ENCODE measurements at places on chromosomes 5 and 9. TPM values are rescaled to one million over a fixed set of nuclear protein-coding genes. Genes with fewer than 3 reads are reported as not detected.
A peak's percentile ranks its signal among the peaks of the same experiment; 100 is the strongest.

DNA sequence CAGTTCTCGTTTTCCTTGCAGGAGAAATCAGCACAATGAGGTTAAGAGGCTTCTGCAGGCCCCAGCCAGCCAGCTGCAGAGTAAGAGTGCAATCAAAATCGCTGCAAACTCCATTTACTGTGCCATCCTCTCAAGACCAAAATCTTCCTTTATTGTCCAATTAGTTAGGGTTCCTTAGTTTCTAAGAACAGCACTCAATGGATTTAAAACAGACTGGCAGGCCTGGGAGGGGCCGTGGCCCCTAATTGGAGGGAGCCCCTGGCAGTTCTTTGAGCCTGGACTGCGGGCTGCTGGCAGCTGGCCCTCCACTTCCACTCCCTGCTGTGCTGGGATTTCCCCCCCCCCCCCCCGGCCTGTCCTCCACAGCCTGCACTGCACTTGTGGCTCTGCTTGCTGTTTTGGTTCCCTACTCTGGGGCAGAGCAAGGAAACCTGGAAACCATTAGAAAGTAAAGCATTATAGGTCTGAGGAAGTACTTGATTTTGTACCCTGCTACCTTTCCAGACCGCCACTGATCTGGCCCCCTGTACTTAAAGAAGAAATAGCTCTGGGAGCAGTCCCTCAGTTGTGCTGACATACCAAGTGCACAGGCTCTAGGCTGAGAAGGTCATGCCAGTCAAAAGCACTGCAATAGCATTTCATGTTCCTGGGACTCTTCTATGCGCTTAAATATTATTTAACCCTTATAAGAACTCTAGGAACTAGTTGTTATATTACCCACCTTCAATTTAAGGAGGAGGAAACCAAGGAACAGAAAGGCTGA, 129.0 kb downstream of the APBA1 start:
- no peaks in the 10 kb centered on the region for H3K36me3 ChIP-seq
- H3K4me3 ChIP-seq: no peak overlapping the region
- no peaks in the 10 kb centered on the region for H3K4me1 ChIP-seq
- no peak overlapping the region for H3K27ac ChIP-seq
- no peak for DNase-seq
- H3K27me3 ChIP-seq: peaks cover 3% of the 10 kb centered on the region

- H3K36me3 ChIP-seq: no peaks in the 10 kb centered on the region
- DNase-seq: peak; percentile 32
- peaks cover 6% of the 10 kb centered on the region for H3K27me3 ChIP-seq
- no peaks in the 10 kb centered on the region for H3K4me1 ChIP-seq
- H3K4me3 ChIP-seq: no peak overlapping the region
Measured at GRCh38 chr9:133160742-133161546, 2.8 kb downstream of the GBGT1 start.

DNA sequence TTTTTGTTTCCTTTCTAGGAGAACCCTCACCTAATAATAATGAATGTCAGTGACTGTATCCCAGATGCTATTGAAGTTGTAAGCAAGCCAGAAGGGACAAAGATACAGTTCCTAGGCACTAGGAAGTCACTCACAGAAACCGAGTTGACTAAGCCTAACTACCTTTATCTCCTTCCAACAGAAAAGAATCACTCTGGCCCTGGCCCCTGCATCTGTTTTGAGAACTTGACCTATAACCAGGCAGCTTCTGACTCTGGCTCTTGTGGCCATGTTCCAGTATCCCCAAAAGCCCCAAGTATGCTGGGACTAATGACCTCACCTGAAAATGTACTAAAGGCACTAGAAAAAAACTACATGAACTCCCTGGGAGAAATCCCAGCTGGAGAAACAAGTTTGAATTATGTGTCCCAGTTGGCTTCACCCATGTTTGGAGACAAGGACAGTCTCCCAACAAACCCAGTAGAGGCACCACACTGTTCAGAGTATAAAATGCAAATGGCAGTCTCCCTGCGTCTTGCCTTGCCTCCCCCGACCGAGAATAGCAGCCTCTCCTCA, 87.1 kb downstream of the OSMR start:
- H3K27me3 ChIP-seq: peaks cover 2% of the 10 kb centered on the region
- DNase-seq: no peak
- H3K4me3 ChIP-seq: no peak overlapping the region
- H3K36me3 ChIP-seq: peaks cover 4% of the 10 kb centered on the region
- H3K4me1 ChIP-seq: no peaks in the 10 kb centered on the region
- no peak overlapping the region for H3K27ac ChIP-seq

DNA sequence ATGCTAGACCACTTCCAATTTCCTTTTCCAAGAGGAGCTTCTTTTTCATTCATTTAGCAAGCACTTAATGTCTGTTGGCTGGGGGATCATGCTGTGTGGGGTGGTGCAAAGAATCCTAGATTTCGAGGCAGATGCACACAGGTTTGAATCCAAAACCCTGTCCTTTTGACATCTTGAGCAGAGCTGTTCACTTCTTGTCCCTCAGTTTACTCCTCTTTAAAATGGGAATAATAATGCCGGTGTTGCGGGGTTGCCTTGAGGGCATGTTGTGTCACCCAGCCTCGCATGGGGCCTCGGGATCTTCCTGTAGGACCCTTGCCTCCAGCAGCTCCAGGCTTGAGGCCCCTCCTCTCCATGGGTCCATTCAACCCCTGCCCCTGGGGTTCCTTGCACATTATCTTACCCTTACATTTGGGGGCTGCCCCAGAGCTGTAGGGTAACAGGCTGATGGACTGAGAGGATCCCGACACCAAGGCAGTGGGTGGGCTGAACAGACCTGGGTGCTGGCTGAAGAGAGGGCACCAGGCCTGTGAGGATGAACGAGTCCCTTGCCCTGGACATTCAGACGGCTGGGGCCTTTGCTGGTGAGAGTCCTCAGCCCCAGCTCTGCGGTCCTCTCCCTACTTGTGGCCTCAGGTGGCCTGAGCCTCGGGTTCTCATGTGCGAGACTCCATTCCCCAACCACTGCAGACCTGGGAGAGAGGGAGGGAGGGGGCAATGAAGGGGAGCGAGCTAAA, 145.8 kb downstream of the BARX1 start:
- H3K27me3 ChIP-seq: peaks cover 8% of the 10 kb centered on the region
- H3K4me3 ChIP-seq: no peak overlapping the region
- DNase-seq: no peak
- H3K36me3 ChIP-seq: no peaks in the 10 kb centered on the region
- H3K4me1 ChIP-seq: no peaks in the 10 kb centered on the region
- no peak overlapping the region for H3K27ac ChIP-seq

GRCh38 chr5:54965806-54966205, 19.6 kb downstream of the ESM1 start:
- no peak overlapping the region for H3K4me3 ChIP-seq
- H3K27ac ChIP-seq: no peak overlapping the region
- H3K4me1 ChIP-seq: peaks cover 17% of the 10 kb centered on the region
- no peaks in the 10 kb centered on the region for H3K36me3 ChIP-seq
- no peaks in the 10 kb centered on the region for H3K27me3 ChIP-seq

- H3K27me3 ChIP-seq: peaks cover 5% of the 10 kb centered on the region
- no peak for DNase-seq
- H3K4me1 ChIP-seq: no peaks in the 10 kb centered on the region
- H3K4me3 ChIP-seq: no peak overlapping the region
- H3K36me3 ChIP-seq: peaks cover 7% of the 10 kb centered on the region
Measured at GRCh38 chr9:27476870-27477515, 47.1 kb upstream of the IFNK start.

Gene PITX1
- polyA plus RNA-seq: not detected

Gene NR5A1
- not detected for polyA plus RNA-seq

DNA sequence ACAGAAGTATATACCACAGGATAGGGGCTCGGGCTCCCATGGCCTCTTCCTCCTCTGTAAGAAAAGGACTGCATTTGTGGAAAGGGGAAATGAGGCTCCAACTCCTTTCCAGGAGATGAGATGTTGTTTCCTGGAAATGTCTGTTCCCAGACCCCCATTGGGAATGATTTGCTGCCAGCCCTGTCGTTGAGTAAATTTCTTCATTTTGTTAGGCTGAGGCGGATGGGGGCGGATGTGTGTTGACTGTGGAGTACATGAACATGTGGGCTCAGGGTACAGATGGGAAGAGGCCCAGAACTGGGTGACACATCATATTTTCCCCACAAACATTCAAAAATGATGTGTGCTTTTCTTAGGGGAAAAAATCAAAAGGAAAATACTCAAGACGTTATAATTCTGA, 28.8 kb upstream of the TNFAIP8 start:
- no peaks in the 10 kb centered on the region for H3K36me3 ChIP-seq
- peak overlapping the region; percentile 88 for H3K27ac ChIP-seq
- no peak for DNase-seq
- peaks cover 86% of the 10 kb centered on the region for H3K4me1 ChIP-seq
- H3K27me3 ChIP-seq: no peaks in the 10 kb centered on the region

Gene FAM151B
- not detected for polyA plus RNA-seq

- H3K27me3 ChIP-seq: no peaks in the 10 kb centered on the region
- no peaks in the 10 kb centered on the region for H3K36me3 ChIP-seq
- DNase-seq: no peak
- no peak overlapping the region for H3K27ac ChIP-seq
- peaks cover 23% of the 10 kb centered on the region for H3K4me1 ChIP-seq
- no peak overlapping the region for H3K4me3 ChIP-seq
Measured at GRCh38 chr5:118990582-118990981, 2.2 kb upstream of the DTWD2 start.

DNA sequence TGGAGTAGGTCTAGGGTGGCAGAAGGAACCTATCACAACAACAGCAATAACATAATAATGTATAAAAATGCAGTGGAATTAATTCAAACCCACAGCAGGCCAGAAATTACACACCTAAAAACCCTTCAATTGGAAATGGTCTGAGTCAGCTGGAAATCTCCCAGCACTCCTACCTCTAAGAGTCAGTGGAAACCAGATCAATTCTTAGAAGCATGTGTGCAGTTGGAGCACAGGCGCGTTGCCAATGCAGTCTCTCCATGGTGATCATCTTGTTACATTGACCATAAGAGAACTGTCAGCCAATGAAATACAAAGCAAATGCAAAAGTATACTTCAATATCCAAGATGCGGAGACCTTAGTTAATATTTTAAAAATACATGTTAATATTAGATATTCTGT, 15.1 kb upstream of the CSNK1G3 start:
- H3K27me3 ChIP-seq: peaks cover 2% of the 10 kb centered on the region
- no peak overlapping the region for H3K27ac ChIP-seq
- no peaks in the 10 kb centered on the region for H3K36me3 ChIP-seq
- H3K4me1 ChIP-seq: no peaks in the 10 kb centered on the region

Gene SHROOM1
- polyA plus RNA-seq: not detected

DNA sequence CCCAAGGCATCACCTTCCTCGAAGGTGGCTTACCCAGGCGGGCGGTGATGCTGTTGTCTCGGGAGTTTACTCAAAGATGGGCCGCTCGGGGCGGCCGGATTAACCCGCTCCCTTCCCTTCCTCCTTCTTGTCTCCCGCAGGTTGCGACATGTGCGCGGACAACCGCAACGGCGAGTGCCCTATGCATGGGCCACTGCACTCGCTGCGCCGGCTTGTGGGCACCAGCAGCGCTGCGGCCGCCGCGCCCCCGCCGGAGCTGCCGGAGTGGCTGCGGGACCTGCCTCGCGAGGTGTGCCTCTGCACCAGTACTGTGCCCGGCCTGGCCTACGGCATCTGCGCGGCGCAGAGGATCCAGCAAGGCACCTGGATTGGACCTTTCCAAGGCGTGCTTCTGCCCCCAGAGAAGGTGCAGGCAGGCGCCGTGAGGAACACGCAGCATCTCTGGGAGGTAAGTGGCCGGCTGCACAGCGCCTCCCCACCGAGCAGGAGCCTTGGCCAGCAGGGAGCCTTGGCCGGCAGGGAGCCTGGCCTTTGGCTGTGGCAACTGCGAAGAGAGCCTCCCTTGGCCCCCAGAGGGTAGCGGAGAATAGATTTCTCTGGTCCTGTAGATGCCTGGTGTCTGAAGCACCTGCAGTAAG, 10.6 kb downstream of the PRDM6 start:
- no peak overlapping the region for H3K4me3 ChIP-seq
- DNase-seq: no peak
- H3K36me3 ChIP-seq: no peaks in the 10 kb centered on the region
- H3K27ac ChIP-seq: no peak overlapping the region
- peaks cover 21% of the 10 kb centered on the region for H3K27me3 ChIP-seq
- no peaks in the 10 kb centered on the region for H3K4me1 ChIP-seq

DNA sequence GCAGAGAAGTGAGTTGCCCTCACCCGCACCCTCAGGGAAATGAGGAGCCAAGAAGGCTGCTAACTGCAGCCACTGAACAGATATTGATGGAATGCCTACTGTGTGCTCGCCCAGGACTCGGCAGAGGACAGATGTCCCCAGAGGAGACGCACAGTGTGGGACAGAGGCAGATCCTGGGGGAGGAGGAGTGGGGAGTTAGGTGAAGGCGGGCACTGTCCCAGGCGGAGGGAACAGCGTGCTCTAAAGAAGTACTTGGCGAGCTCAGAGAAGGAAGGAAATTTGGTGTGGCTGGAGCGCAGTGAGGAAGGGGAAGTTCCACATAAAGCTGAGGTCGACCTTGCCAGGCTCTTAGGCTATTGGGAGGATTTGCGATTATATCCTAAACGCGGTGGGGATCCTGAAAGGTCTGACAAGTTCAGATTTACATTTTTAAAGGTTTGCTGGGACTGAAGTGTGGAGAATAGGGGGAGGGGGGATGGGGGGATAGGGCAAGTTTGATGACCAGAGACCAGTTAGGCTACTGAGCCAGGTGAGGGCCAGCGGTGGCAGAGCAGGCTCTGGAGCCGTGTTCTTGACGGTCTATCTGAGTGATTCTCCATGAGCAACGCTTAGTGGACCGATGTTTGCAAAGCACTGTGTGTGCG, 23.6 kb upstream of the CERCAM start:
- no peak overlapping the region for H3K4me3 ChIP-seq
- no peak for DNase-seq
- H3K27me3 ChIP-seq: peaks cover 2% of the 10 kb centered on the region
- H3K27ac ChIP-seq: no peak overlapping the region

GRCh38 chr9:37370968-37371563, 51.4 kb upstream of the GRHPR start:
- H3K4me1 ChIP-seq: no peaks in the 10 kb centered on the region
- no peak for DNase-seq
- H3K4me3 ChIP-seq: no peak overlapping the region
- no peaks in the 10 kb centered on the region for H3K27me3 ChIP-seq
- no peak overlapping the region for H3K27ac ChIP-seq

Gene SLC6A7
- not detected for polyA plus RNA-seq

GRCh38 chr5:79886456-79886855, 104.6 kb downstream of the MTX3 start:
- no peak overlapping the region for H3K4me3 ChIP-seq
- no peaks in the 10 kb centered on the region for H3K36me3 ChIP-seq
- DNase-seq: no peak
- no peaks in the 10 kb centered on the region for H3K4me1 ChIP-seq
- H3K27me3 ChIP-seq: no peaks in the 10 kb centered on the region

GRCh38 chr5:15007646-15008045, 136.1 kb upstream of the ANKH start:
- H3K4me3 ChIP-seq: no peak overlapping the region
- H3K36me3 ChIP-seq: no peaks in the 10 kb centered on the region
- DNase-seq: no peak
- H3K27ac ChIP-seq: no peak overlapping the region
- H3K27me3 ChIP-seq: peaks cover 7% of the 10 kb centered on the region

DNA sequence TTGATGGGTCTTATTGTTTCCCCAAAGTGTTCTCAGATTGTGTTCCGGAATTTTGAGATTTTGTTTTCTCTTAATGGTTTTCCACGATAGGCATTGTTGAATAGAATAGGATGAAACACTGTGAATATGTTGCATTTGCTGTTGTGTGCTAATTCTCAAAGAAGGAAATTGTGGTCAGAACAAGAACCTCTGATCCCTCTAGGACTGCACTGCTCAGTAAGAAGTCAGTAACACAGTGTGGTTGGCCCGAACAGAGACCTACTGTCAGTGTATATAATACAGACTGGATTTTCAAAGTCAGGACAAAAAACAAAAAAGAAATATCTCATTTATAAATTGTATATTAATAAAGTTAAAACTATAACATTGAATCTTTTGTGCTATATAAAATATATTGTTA, 494.8 kb downstream of the MAT2B start:
- no peak overlapping the region for H3K27ac ChIP-seq
- DNase-seq: no peak
- H3K4me1 ChIP-seq: peaks cover 16% of the 10 kb centered on the region
- no peaks in the 10 kb centered on the region for H3K36me3 ChIP-seq
- no peak overlapping the region for H3K4me3 ChIP-seq
- peaks cover 8% of the 10 kb centered on the region for H3K27me3 ChIP-seq
